Ureter (tissue), 1 donor: ENCODE measurements at places on chromosomes 12 and 14. TPM values are rescaled to one million over a fixed set of nuclear protein-coding genes. Genes with fewer than 3 reads are reported as not detected.

NPAS3 gene
- 2.3 TPM for total RNA-seq

COX8C gene
- not detected for total RNA-seq

PIWIL1 gene
- total RNA-seq, result not detected

HCAR2 gene
- total RNA-seq, result 10.4 TPM

INHBC gene
- not detected for total RNA-seq

KRT77 gene
- not detected for total RNA-seq

B4GALNT3 gene
- 11.7 TPM for total RNA-seq

ACIN1 gene
- total RNA-seq, result 229 TPM

DEGS2 gene
- total RNA-seq, result 59.9 TPM

RIMBP2 gene
- 0.57 TPM for total RNA-seq

DNA sequence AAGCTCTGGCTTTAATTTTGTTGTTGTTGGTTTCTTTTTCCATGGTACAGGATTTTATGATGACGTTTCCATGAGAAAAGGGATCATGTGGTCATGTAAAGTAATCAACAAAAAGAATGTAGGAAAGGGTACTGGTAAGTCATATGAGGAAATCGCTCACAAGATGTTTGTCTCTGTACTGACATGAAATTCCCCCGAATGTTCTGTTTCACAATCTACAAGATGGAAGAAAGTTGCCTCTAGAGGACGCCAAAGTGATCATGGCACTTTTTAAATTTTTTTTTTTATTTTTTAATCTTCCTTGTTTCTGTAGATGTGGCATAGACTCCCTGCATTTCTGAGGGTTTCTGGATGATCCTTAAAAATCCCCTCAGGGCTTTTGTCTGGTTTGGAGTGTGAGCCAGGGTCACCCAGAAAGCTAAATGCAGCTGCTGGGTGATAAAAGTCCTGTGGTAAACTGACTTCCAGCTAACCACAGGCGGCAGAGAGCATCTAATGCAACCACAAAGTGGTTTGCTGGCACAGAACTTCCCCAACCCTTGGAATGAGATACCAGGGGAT lies 393.5 kb downstream of the CCDC91 start:
- no peak for DNase-seq

GRCh38 chr12:65269603-65270002 lies 8.9 kb upstream of the MSRB3 start:
- no peak for DNase-seq

- no peak for DNase-seq
These were observed 42.5 kb downstream of the MARK3 start for GRCh38 chr14:103427485-103428443.

DNA sequence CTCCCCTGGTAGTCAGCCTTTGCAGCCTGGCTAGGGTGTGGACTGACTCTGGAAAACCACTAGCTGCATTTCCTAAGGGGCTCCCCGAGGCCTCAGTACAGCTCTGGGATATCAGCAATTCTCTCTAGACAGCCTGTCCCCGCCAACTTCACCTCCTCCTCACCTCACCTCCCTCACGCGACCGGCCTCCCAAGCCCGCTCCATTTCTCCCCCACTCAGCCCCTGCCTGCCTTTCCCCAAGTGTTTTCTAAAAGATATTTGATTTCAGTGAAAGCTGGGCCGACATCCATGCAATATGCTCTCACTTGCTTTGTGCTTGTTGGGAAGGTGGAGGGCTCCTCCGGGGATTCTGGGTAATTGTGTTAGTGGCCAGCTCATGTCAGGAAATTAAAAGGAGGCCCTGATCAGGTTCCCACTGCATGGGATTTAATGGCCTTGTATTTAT lies 91.8 kb downstream of the ESRRB start:
- DNase-seq, result no peak

DNA sequence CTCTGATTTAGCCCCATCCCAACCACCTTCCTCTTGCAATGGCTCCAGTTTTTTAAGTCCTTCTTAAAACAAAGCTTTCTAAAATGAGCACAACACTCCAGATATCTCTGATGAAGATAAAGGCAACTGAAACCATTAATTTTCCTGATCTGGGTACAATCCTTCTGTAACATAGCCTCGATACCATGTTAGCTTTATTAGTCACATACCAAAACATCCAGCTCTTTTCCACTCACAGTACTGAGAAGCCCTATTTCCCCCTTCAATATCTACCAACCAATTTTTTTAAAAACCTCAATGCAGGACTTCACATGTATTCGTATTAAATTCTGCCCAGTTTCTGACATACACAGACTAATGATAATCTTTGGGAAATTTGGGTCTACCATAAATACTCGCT lies 105.9 kb downstream of the MED13L start:
- DNase-seq, result no peak

- no peak for DNase-seq
These were observed 41.9 kb downstream of the ATP23 start for GRCh38 chr12:57983146-57983857.

DNA sequence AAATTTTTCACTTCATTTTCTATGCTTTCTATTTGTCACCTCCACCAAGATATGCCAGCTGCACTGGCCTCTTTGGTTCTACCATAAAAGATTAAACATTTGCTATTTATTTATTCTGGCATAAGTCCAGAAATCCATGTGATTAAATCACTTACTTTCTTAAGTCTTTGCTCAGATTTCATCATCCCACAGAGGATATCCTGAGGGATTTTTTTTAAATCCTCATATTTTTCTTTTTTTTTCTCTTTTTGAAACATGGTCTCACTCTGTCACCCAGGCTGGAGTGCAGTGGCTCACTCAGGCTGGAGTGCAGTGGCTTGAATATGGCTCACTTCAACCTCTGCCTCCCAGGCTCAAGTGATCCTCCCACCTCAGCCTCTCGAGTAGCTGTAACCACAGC lies 645.4 kb upstream of the ATXN7L3B start:
- no peak for DNase-seq

DNA sequence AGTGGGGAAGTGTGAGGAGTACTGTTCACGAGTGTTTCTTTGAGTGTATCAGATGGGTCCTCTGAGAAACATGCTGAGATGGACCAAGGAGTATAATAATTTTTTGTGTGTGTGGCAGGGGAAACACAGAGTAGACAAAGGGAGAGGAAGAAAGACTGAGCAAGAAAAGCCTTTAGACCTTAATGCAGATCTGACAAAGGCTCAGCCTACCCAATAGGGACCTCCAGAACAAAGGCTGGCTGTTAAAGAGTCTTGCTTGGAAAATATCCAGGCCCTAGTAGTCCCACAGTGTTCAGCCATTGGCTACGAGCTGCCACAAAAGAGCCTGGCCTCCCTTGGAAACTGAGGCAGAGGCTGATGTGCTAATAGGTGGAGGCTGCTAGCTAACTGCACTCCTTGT lies 13.5 kb downstream of the COQ5 start:
- no peak for DNase-seq

GRCh38 chr14:100780246-100780645 lies 45.7 kb upstream of the MEG3 start:
- no peak for DNase-seq

DNA sequence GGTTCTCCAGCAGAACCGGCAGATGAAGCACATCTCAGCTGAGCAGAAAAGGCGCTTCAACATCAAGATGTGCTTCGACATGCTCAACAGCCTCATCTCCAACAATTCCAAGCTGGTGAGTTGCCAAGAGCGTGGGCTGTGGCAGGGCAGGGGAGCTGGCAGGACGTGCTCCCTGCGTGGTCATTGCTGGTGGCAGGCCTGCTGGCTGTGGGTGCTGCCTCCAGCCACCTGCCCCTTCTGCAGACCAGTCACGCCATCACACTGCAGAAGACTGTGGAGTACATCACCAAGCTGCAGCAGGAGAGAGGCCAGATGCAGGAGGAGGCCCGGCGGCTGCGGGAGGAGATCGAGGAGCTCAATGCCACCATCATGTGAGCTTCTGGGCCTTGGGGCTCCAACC lies 35.8 kb downstream of the IL31 start:
- no peak for DNase-seq

GRCh38 chr12:64016521-64016920 lies 172.0 kb downstream of the SRGAP1 start:
- DNase-seq, result no peak

- no peak for DNase-seq
These were observed 40.9 kb downstream of the PDE6H start for GRCh38 chr12:15013634-15014179.

- no peak for DNase-seq
These were observed 133.6 kb downstream of the MED13L start for GRCh38 chr12:116143909-116144308.

DNA sequence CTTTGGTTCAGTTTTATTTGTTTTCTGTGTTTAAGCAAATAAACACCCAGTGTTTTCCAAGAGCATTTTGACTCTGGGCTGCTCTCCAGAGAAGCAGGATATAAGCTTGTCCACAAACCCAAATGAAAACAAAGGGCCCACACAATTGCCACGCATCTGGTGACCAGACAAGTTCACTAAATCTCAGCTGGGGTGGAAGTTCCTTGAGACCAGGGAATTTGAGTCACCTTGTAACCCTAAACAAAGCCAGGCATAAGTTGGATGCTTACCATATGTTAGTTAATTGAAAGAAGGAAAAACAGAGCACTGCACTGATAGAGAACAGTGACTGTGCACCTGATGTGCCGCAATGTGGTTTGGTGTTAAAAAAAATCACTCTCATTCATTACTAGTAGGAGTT lies 1.6 kb upstream of the TXNRD1 start:
- no peak for DNase-seq

- no peak for DNase-seq
These were observed 90.9 kb upstream of the PKP2 start for GRCh38 chr12:32987512-32987911.

DNA sequence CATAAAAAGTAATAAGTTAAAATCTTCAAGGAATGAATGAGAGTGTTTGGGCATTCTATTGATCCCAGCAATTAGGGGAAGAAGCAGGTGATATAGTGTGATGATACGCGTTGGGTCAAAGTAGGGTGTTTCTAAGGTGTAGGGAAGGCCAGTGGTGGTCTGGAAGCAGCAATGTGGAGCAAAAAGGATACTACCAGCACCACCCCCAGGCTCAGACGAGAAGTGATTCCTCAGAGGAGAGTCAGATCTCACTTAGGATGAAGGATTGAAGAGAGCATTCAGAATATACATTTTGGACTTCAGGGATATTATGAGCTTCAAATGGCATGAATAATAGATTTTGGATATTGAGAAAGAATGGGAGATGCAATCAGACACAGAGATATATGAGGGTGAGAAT lies 497.6 kb downstream of the RMST start:
- no peak for DNase-seq

GRCh38 chr12:20555771-20556170 lies 139.4 kb upstream of the SLCO1C1 start:
- DNase-seq, result no peak

GRCh38 chr12:123354600-123354999 lies 10.0 kb downstream of the SBNO1 start:
- DNase-seq, result no peak

GRCh38 chr12:84408936-84409335 lies 503.7 kb downstream of the SLC6A15 start:
- DNase-seq, result no peak
